GM23338 (cell line): ENCODE measurements at places on chromosomes 1 and 21.

- no peak overlapping the region for H3K4me3 ChIP-seq
- no peaks in the 10 kb centered on the region for H3K36me3 ChIP-seq
- no peaks in the 10 kb centered on the region for H3K27me3 ChIP-seq
- DNase-seq: no peak
- no peak overlapping the region for H3K27ac ChIP-seq
- H3K4me1 ChIP-seq: no peaks in the 10 kb centered on the region
Observed at GRCh38 chr1:214058076-214058475, 70.3 kb downstream of the PROX1 start.

- H3K4me1 ChIP-seq: no peaks in the 10 kb centered on the region
- no peaks in the 10 kb centered on the region for H3K27me3 ChIP-seq
- H3K4me3 ChIP-seq: no peak overlapping the region
Observed at GRCh38 chr1:147496571-147497210, 44.6 kb upstream of the BCL9 start.

DNA sequence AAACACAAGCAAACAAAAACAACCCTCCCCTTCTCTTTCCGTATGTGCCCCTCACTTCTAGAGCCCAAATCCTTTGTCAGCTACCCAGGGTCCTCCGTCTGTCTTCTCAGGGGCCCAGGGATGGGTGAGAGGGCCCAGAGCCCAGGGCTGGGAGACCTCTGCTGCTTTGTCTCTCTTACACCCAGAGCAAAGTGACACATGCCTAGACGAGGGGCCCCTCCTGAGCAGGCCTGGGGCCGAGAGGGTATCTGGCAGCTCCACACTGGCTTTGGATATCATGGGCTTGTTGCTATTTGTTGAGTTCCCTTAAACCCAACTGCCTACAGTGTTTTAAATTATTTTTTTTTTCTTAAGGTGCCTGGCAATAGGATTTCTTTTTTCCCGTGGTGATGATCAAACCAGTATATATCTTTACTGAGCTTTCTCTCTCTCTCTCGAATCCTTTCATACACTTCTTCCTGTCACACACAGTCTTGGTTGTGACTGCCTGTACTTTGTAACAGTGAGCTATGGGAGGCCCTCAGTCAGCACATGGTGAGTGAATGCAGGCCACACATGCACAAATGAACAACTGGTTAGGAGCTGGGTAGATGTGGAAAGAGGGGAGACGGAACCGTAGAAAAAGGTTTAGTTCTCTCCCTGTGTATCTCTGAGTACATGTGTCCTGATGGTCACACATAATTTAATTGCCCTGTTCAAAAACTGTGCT is 14.5 kb downstream of the RASSF5 start:
- DNase-seq: no peak
- no peak overlapping the region for H3K27ac ChIP-seq
- H3K4me3 ChIP-seq: no peak overlapping the region
- no peaks in the 10 kb centered on the region for H3K27me3 ChIP-seq

DNA sequence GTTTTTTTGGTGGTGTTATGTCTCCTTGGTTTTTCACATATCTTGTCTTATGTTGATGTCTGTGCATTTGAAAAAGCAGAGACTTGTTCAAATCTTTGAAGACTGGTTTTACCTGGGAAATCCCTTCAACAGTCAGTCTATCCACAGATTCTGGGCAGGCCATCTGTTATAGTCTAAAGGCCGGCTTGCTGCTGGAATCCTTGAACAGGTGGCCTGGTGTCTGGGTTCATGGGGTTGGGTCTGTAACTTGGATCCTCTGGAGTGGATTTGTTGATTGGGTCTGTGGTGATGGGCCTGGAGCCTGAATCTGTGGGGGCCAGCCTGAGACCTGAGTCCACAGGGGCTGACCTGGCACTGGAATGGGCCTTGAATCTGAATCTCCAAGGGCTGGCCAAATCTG is 12.2 kb downstream of the LORICRIN start:
- no peak overlapping the region for H3K27ac ChIP-seq
- H3K27me3 ChIP-seq: no peaks in the 10 kb centered on the region
- DNase-seq: no peak
- H3K4me3 ChIP-seq: no peak overlapping the region
- H3K36me3 ChIP-seq: no peaks in the 10 kb centered on the region
- H3K4me1 ChIP-seq: 0 out of 2 replicates have a peak, but pooled peaks cover 5% of the 10 kb centered on the region

DNA sequence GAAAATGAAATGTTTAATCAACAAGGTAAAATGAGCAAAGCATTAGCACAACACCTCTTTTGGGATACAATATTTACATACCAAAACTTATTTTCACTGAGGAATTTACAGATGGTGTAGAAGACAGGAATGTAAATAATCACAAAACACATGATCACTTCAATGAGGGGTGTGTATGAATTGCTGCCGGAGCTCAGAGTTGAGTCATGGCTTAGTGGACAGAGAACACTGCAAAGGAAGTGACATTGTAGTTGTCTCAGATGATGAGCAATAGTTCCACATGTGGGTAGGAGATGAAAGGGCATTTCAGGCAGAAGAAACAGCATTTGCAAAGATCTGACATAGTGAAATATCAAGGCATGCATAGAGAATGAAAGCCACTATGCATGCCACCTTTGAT is 5.6 kb upstream of the KPRP start:
- no peaks in the 10 kb centered on the region for H3K27me3 ChIP-seq
